ENCODE measurements at places on chromosomes 2 and 18.
A peak's percentile ranks its signal among the peaks of the same experiment; 100 is the strongest.

DNA sequence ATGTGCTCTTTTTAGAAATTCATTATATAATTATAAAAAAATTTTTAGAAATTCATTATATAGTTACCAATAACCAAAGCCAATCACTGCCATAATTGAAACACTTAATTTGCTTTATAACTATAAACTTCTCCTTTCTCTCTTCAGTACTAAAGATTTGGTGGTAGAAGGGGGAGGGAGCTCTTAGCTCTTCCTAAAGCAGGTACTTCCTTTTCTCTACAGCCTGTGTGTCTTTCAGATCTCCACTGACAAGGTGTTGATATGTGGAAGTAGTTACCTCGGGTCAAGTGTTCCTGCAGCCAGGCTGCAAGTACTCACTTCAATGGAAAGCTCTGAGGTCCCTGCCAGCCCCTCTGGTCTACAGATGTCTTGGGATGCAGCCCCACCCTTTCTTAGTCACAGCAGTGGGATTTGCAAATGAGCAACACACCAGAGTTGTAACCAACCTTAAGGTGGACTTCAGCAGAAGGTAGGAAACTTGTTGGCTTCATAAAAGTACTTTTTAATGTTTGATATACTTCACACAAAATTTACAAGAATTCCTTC lies 690.0 kb downstream of the ARHGAP15 start:
- DNase-seq: no peak

- DNase-seq: no peak
These were observed 66.0 kb downstream of the PAX3 start for GRCh38 chr2:222232839-222233238.

- peak; percentile 55 for DNase-seq
These were observed 62.6 kb upstream of the CTLA4 start for GRCh38 chr2:203804764-203805485.

GRCh38 chr18:6963452-6964097 lies 154.0 kb downstream of the LAMA1 start:
- no peak for DNase-seq

GRCh38 chr2:162029287-162029901 lies 44.6 kb downstream of the DPP4 start:
- peak; percentile 37 for DNase-seq

DNA sequence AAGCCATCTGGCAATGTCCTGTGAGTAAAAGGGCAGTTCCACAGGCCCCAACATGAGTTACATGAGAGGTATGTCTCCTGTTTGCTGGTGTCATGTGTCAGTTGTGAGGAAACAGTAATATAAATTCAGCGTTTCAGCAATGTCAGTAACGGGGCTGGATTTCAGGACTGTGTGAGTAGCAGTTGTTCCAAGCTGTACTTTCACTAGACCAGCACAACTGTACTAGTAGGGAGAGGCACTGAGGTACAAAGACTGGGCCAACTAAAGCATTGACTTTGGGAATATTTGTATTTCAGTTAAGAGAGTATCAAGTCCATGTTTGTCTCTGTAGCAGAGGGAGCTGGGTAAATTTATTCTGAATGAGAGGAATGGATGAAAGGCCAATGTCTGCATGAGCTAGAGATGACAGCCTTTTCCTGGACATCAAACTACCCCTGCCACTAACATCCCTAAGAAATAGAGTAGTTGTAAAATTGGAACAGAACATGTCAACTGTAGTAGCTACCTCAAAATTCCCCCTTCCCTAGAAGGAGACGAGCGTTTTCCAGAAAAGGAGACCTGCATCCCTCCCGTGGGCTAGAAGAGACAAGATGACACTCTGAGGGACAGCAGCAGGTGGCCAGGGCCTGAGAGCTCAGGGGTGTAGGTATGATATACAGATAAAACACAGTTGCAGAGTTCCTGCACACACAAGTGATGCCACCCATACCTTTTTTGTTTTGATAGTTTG lies 24.4 kb downstream of the EIF4E2 start:
- peak; percentile 83 for DNase-seq

DNA sequence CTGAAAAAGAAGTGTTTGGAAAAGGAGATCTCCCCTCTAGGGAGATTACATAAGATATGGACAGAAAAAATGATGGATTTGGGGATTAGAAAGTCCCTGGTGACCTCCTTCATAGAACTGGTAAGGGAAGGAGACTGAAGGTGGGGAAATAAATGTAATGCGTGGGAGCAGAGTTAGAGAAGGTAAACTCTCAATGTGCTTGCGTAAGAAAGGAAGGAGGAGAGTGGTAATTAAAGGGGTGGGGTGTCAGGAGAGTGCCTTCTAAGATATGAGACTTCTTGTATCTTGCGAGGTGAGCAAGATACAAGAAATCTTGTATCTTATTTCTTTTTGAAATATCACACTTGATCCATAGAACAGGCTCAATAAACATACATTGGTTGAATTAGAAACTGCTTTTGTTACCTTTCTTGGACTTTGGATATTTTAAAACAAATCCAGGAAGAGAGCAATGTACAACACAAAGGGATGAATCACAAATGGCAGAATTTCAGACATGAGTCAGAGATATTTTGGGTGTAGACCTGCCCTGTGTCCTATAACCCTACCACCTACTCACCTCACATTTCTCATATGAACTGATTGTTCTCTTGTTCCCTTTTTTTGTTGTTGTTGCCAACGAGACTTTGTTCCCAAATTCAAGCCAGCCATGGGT lies 342.4 kb downstream of the INSIG2 start:
- no peak for DNase-seq

DNA sequence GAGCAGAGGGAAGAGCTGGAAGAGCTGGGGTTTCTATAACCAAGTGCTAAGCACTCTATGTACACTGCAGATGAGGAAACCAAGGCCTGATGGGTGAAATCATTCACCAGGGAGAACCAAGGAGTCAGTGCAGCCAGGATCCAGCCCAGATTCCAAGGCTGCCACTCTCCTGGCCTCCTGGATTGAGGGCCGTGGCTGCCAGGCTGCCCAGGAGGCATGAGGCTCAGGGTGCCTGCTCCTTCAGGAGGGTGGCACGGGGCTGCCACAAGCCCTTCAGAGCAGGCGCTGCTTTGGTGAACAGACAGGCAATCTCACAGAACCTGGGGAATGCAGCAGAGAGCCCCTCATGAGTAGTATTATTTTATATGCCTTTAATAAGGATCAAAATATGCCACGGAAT lies 293.7 kb upstream of the HDAC4 start:
- no peak for DNase-seq

GRCh38 chr2:10875126-10875525 lies 36.6 kb upstream of the KCNF1 start:
- no peak for DNase-seq

DNA sequence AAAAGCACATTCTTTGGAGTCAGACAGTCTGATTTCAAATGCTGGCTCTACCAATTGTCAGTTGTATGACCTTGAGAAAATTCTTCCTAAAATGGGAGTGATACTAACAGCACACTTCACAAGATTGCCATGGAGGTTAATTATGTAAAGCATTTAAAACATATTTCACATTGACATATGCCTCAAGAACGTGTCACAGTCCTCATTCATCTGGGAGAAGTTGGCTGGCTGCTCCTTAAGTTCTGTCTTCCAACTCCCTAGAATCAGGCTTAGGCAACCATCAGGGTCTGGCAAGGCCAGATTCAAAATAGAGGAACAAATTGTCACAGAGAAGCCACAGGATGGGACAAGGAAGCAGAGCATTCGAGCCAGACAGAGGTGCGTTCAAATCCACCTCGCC lies 228.0 kb upstream of the RND3 start:
- DNase-seq: no peak

- no peak for DNase-seq
These were observed 166.6 kb upstream of the SPRED2 start for GRCh38 chr2:65598996-65599395.

GRCh38 chr2:16625759-16626158 lies 39.9 kb downstream of the CYRIA start:
- DNase-seq: no peak

DNA sequence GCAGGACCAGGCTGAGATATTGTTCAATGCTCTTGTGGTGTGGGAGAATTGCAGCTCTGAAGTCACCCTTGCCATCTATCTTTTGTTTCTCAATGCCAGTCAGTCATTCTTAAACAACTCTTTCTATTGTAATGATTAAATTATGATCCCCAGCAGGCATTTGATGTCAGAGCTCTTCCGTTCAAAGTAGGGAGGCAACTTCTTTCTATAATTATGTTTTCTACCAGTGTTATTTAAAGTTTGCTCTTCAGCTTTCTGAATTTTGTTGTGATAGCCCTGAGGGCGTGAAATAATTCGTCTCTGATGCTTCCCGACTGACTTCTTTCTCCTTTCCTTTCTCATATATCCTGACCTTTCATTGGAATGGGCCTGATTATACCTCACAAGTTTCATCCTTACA lies 161.4 kb upstream of the KLHL14 start:
- no peak for DNase-seq

DNA sequence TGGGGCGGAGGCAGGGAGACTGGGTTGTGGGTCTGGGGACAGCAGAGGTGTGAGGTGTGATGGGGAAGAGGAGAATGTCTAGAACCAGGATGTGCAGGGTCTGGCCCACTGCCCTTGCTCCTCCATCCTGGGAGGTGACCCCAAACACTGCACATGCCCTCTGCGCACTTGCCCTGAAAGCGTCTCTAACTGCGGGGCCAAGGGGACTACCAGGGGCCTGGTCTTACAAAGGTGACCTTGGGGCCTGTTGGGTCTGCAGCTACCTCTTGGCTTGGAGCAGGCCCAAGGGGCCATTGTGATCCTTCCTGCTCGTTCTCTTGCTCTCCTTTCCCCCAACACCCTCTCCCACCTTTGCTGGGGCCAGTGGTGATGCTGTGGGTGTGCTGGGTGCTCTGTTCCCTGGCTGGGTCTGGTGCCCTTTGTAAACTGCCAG lies 48.0 kb upstream of the FAHD2A start:
- DNase-seq: no peak

- no peak for DNase-seq
These were observed 281.9 kb downstream of the FIGN start for GRCh38 chr2:163453920-163454319.

GRCh38 chr2:234278556-234279255 lies 218.2 kb downstream of the ARL4C start:
- no peak for DNase-seq

GRCh38 chr2:237685408-237685807 lies 58.0 kb downstream of the LRRFIP1 start:
- no peak for DNase-seq

- no peak for DNase-seq
These were observed 236.8 kb downstream of the ZBTB7C start for GRCh38 chr18:48172226-48173006.

- DNase-seq: no peak
These were observed 32.0 kb upstream of the STPG4 start for GRCh38 chr2:47187069-47187468.
